ENCODE measurements at places on chromosomes 1 and 21.

- DNase-seq, result no peak
These were observed 34.8 kb upstream of the PRELP start for GRCh38 chr1:203440771-203441170.

- no peak for DNase-seq
These were observed 55.1 kb downstream of the PCBP3 start for GRCh38 chr21:45698493-45699184.

- no peak for DNase-seq
These were observed 36.2 kb downstream of the CLCA4 start for GRCh38 chr1:86583032-86583431.

- no peak for DNase-seq
These were observed 9.3 kb downstream of the TP73 start for GRCh38 chr1:3661631-3662030.

GRCh38 chr1:206635978-206636345, 626 bp downstream of the DYRK3 start:
- DNase-seq, result no peak

DNA sequence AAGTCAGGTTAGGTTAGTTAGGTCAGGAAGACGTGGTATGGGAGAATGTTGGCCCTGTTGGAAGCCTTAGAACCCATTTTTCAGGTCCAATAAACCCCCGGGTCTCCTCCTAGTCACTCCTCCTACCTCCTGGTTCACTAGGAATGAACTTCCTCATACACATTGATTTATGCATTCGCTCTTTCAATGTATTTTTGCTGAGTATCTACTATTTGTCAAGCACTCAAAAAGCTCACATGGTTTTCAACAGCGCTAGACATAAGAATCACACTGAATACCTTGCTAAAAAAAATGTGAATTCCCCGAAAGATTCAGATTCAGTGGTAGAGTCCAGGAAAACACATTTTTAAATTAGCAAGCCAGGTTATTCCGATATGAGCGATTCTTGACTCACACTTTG, 85.8 kb upstream of the LRRN2 start:
- no peak for DNase-seq

DNA sequence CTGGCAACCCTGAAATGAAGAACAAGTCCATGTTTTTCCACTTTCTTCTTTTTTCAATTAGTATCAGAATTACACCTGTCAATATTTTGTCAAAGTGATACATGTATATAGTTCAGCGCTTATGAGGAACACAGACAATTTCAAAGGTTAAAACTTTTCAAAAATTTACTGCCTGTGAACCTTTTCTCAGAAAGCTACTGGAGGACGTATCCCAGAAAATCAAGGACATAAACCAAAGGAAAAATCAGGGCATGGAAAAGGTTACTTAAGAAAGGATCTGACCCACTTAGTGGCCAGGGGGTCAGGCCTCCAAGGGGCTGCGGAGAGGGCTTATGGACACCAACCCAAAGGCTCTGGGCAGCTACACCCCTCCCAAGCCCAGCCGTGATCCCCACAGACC, 81.1 kb upstream of the ACTRT2 start:
- no peak for DNase-seq

DNA sequence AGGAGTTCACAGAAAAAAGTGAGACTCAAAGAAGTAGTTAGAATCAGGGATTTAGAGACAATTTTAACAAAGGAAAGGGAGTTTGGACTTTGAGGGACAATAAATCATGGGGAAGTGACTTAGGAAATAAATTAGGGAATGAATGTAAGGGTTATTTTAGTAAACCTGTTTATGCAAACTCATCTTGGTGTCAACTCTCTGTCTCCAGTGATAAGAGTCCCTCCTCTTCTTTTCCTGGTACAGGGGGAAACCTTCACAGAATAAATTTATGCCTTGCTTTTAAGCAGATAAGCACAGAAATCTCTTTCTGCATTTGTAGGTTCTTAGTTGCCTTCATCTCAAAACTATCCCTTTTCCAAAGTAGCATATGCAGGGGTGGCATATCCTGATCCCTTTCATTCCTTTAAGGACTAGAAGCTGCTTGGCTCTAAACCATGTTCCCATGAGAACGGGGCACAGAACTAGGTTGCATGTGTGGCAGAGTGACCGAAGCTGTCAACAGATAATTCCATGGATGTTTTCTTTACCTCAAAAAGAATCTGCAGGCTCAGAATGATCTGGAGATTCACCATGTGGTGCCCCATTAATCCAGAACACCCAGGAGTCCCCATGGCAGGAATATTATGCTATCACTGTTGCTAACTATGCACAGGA, 155.4 kb downstream of the ZNF648 start:
- no peak for DNase-seq

GRCh38 chr1:100422065-100422464, 69.8 kb downstream of the CDC14A start:
- no peak for DNase-seq

DNA sequence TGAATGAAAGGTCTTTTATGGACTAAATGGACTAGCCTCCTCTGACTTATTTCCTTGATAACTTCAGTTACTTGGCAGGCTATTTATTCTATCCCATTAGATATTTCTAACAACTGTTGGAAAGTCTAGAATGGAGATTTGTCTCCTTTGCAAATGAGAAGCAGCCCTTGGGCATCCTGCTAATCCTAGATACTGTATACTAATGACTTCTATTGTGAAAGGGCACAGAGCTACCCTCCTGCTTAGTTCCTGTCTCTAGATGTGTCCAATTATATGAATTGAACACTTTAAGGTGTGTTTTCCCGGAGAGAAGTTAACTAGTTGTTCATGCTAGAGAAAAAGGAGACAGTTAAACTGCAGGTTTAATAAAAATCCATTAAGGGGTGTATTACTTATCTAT, 10.2 kb upstream of the NCMAP start:
- DNase-seq, result no peak

GRCh38 chr21:31559368-31560119, 99.9 kb upstream of the SOD1 start:
- peak; percentile 92 for DNase-seq

- DNase-seq, result no peak
These were observed 74.8 kb upstream of the ECE1 start for GRCh38 chr1:21365036-21365435.

DNA sequence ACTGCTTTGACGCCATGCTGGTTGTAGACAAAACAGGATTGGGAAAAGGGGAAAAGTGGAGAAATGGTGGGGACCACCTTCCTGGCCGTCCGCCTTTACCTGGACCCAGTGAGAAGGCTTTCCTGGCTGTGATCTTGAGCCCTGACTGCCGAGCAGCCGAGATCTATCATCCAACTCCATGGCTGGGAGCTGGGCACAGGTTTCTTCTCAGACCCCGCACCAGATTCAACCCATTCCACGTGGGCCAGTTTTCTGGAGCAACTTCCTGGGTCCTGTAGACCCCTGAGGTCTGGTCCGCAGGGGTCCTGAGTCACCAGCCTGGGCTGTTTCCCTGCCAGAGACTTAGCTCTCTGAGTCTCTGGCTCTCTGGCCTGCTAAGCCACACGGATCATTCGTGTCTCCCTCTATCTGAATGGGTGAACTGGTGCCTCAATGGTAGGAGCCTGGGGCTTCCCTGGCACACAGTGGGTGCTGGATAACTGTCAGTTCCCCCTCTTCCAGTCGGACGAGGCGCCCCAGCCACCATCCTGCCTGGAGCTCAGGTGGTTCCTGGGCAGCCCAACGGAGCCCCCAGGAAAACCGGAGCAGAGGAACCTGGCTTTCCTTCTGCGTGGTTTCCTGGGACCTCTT, 4.5 kb upstream of the NPHP4 start:
- DNase-seq, result no peak

- DNase-seq, result no peak
These were observed 32.4 kb upstream of the PTGFRN start for GRCh38 chr1:116877141-116877818.

- DNase-seq, result no peak
These were observed 90.0 kb downstream of the STUM start for GRCh38 chr1:226638608-226639007.

DNA sequence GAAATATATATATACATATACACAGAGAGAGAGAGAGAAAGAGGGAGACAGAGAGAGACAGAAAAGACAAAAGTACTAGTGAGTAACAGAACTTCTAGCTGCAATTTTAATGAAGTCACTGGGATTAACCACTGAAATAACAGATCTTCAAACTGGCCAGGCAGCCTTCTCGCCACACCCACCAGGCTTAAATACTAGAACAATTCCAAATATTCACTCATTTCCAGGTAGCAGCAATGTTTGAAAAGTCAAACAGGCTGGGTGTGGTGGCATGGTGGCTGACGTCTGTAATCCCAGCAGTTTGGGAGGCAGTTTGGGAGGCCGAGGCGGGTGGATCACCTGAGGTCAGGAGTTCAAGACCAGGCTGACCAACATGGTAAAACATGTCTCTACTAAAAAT, 5.2 kb downstream of the PRDX1 start:
- DNase-seq, result no peak

GRCh38 chr1:8040586-8040985, 14.5 kb upstream of the ERRFI1 start:
- peak; percentile 14 for DNase-seq

GRCh38 chr21:23936224-23936623, 1671.1 kb downstream of the MRPL39 start:
- DNase-seq, result no peak

- no peak for DNase-seq
These were observed 233.1 kb downstream of the PTPRU start for GRCh38 chr1:29469457-29469856.

- DNase-seq, result no peak
These were observed 8.0 kb upstream of the SPOCD1 start for GRCh38 chr1:31823780-31824179.

- no peak for DNase-seq
These were observed 24.6 kb downstream of the C2CD2 start for GRCh38 chr21:41929248-41929647.

- no peak for DNase-seq
These were observed 48.1 kb upstream of the CD46 start for GRCh38 chr1:207703712-207704111.

DNA sequence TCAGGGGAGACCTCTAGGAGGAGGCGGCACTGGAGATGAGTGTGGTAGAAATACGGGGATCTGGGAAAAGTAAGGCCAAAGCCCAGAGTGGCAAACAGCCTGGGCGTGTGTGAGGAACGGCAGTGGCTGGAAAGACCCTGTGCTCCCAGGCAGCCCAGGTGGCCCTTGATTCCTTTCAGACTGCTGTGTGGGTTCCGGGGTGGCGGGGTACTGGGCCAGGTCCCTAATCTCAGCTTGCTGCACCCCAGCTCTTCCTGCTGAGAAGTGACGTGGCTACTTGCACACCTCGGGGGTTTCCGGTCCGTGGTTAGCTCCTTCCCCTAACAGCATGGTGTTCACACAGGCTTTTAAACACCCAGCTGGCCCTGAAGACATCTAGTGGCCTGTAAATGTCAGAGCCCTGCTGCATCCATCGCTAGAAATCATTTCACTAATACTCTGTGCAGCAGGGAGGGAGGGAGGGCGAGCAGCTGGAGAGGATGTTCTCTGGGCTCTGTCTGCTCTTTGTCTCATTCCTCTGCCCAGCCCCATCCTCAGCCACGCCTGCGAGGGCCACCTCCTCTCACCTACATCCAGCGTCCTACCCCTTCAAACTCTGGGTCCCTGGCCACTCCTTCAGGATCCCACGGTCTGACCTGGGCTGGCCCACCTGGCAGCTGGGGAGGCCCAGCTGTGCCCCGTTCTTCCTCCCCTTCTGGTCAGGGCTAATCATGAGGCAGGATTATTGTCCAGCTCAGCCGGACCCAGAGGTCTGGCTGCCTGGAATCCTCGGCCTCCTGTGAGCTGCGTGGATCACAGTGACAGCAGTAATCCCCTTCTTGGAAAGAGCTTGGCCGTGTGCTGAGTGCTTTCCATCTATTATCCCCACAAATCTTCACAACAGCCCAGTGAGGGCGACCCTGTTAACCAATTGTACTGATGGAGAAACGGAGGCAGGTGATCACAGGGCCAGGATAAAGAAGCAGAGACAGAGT, 7.2 kb downstream of the ZDHHC18 start:
- no peak for DNase-seq

- peak; percentile 17 for DNase-seq
These were observed 102.8 kb upstream of the C1orf21 start for GRCh38 chr1:184283999-184284398.

- DNase-seq, result no peak
These were observed 70.6 kb upstream of the PAXBP1 start for GRCh38 chr21:32842146-32842545.

DNA sequence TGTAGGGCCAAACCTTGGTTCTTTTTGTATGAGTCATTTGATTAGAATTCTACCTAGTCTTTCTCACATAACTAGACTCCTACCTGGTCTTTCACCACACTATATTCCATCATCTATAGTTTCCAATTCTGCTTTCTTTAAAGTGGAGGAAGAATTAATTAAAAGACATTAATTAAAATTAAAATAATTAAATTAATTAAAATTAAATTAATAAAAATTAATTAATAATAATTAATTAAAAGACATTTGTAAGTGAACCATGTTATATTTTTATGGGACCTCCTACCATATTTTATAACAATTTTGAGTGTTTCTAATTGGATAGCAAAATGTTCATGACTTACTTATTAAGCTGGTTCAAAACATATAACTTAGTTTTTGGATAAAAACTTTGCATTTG, 77.4 kb downstream of the CCDC18 start:
- no peak for DNase-seq

GRCh38 chr1:15288173-15288926, 41.3 kb downstream of the FHAD1 start:
- no peak for DNase-seq

DNA sequence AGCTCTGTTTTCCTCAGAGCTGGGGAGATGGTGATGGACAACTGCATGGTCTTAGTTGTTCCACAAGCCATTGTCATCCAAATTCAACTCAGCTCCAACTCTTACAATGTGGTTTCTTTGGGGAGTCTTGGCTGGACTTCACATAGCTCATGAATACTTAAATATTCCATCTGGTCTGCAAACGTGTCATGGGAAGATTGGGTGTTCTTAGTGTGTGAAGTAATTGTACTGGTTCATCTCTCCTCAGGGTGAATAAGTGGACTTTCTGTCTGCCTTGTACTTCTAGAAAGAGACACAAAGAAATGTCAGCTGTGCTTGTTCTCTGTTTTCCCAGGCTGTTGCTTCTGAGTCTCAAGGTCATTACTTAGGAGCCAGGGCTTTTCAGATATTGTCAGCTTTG, 106.6 kb downstream of the VPS13D start:
- DNase-seq, result peak; percentile 34

- no peak for DNase-seq
These were observed 49.1 kb downstream of the TRPM2 start for GRCh38 chr21:44402323-44403105.

- no peak for DNase-seq
These were observed 99.5 kb upstream of the BMP8A start for GRCh38 chr1:39391691-39392679.

GRCh38 chr1:98406352-98407088, 255.0 kb upstream of the SNX7 start:
- no peak for DNase-seq

All from DMS 273 treated with DMSO at 0.1 percent for 48 hours (cell line).